MV-4-11 (cell line): ENCODE measurements at places on chromosomes 5 and 9.

DNA sequence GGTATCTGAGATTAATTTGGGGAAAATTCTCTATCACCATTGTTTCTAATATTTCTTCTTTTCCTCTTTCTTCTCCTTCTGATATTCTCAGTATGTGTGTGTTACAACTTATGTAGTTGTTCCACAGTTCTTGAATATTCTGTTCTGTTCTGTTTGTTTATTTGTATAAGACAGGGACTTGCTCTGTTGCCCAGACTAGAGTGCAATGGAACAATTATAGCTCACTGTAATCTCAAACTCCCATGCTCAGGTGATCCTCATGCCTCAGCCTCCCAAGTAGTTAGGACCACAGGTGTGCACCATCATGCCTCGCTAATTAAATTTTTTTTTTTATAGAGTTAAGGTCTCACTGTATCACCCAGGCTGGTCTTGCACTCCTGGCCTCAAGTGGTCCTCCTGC, 145.8 kb upstream of the TUT7 start:
- no peak for DNase-seq

- peak; percentile 54 for DNase-seq
Measured at GRCh38 chr5:108681079-108681921, 66.4 kb upstream of the FER start.

GRCh38 chr5:111070272-111071134, 1.0 kb upstream of the TSLP start:
- DNase-seq: no peak

DNA sequence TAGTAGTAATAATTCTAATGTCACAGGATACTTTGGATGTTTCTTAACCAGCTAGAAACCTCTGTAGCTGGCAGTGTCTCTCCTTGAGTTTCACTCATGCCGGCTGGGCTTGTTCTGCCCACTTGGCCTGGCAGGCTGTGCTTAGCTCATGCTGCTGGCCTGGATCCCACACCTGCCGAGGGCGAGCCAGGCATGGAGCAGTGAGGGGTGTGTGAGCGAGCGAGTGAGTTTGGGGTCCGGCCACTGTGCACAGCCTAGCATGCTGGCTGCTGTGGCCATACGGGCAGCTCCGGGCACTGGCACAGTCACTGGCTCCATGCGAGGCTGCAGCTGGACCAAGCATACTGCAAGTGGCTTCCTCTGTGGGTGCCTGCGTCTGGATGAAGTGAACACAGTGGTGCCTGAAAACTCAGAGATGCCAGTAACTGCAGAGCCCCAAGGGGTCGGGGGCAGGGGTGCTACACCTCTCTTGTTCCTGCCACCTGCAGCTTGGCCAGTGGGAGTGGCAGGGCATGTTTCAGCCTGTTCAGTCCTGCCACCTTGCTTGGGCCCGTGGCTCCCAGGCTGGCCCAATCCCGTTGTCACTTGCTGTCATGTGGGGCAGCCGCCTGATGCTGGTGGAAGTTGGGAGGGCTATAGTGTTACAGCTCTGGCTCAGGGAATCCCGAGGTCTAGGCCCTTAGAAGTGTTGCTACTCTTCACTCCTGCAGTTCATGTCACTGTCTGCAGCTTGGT, 9.9 kb downstream of the FSD1L start:
- DNase-seq: no peak

- DNase-seq: no peak
Measured at GRCh38 chr9:75130172-75130571, 41.9 kb downstream of the OSTF1 start.

DNA sequence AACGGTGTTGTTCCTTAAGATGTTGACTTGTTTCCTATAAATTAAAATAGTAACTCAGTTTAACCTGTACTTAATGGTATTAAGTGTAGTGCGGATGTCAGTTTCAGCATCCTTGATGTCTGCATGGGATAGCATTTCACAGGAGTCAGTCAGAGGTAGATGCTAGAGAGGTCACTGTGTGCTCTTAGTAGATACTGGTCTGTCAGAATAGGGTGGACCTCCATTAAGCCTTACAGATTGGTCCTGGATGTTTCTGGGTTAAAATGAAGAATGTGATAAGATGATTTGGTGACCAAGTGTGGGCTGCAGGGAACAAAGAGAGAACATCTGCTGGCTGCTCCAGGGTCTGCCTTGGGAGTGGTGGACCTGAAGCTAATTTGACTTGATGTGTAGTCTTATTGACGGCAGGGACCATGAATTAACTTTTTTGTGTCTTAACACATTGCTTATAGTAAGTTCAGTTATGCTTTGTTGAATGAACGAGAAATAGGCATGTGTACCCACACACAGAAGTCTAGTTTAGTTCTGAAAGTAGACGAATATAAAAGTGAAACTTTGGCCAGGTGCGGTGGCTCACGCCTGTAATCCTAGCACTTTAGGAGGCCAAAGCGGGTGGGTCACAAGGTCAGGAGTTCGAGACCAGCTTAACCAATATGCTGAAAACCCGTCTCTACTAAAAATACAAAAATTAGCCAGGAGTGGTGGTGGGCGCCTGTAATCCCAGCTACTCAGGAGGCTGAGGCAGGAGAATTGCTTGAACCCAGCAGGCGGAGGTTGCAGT, 12.5 kb downstream of the RAB24 start:
- DNase-seq: peak; percentile 71

GRCh38 chr5:113510836-113511451, 2.5 kb upstream of the YTHDC2 start:
- DNase-seq: peak; percentile 24

- DNase-seq: no peak
Measured at GRCh38 chr5:125348936-125349831, 602.7 kb upstream of the ZNF608 start.

DNA sequence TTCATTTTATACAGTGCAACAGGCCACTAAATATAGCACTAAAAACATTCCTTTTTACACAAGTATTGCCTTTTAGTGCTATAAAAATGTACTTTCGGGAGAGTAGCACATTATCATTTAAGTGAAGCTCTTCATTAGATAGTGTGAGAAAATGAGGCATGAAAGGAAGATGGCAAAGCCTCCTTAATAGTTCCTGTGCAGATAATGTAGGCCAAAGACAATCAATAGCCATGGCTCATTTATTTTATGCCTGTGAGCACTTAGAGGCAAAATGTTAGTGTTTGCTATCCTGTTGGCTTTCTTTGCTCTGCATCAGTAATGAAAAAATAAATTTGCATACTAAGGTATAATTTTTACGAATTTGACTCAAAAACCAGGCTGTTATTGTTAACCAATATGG, 929.5 kb upstream of the C9orf72 start:
- DNase-seq: no peak

- no peak for DNase-seq
Measured at GRCh38 chr5:143890487-143890886, 78.5 kb downstream of the HMHB1 start.

GRCh38 chr9:77561331-77562018, 86.6 kb downstream of the GNA14 start:
- DNase-seq: peak; percentile 85

DNA sequence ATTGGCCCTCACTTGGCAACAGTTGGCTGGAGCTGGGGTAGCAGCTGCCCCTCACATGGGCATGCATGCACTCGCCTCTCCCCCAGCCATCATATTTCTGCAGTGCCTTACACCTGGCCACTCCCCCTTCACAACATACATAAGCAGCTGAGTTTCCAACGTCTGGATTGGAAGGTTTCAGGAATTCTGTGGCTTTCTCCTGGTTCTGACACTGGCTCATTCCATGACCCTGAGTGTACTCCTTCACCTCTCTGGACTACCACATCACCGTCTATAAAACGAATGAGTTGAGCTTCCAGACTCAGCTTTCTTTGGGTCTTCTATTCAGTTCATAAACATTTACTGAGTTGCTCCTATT, 84.3 kb downstream of the GALNT10 start:
- no peak for DNase-seq

DNA sequence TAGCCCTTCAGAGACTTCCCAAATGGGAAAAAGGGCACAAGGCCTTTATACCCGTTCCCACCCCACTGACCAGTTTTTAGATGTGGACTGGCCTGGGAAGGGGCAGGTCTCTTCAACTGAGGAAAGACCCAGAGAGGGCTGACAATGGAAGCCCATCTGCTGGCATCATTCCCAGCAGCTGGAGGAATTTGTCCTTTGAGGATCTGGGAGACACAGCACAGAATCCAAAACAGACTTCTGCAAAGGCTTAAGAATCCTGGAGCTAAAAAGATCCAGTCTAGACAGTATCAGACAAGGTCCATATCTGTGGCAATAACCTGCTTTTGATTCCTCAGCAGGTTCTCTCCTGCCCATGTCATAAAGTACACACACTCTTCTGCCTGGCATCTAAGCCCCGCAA, 329.2 kb downstream of the TMEM167A start:
- no peak for DNase-seq
